ENCODE measurements at places on chromosomes 2 and 18.
A peak's percentile ranks its signal among the peaks of the same experiment; 100 is the strongest.

GRCh38 chr2:12587729-12588522, 128.8 kb upstream of the TRIB2 start:
- DNase-seq = peak; percentile 97

GRCh38 chr2:41970988-41971660, 76.7 kb upstream of the PKDCC start:
- DNase-seq = no peak

- peak; percentile 24 for DNase-seq
Observed at GRCh38 chr2:57842531-57842930, 204.1 kb upstream of the VRK2 start.

- DNase-seq = no peak
Observed at GRCh38 chr18:6730416-6731221, 1.1 kb downstream of the ARHGAP28 start.

GRCh38 chr2:61775956-61776570, 77.8 kb downstream of the FAM161A start:
- DNase-seq = no peak

GRCh38 chr2:68292108-68292710, 27.5 kb downstream of the CNRIP1 start:
- no peak for DNase-seq

DNA sequence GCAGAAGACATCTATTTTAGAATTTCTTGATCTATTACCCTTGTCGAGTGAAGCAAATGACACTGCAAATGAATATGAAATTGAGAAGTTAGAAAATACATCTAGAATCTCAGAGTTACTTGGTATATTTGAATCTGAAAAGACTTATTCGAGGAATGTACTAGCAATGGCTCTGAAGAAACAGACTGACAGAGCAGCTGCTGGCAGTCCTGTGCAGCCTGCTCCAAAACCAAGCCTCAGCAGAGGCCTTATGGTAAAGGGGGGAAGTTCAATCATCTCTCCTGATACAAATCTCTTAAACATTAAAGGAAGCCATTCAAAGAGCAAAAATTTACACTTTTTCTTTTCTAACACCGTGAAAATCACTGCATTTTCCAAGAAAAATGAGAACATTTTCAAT, 370.4 kb downstream of the XIRP2 start:
- no peak for DNase-seq

DNA sequence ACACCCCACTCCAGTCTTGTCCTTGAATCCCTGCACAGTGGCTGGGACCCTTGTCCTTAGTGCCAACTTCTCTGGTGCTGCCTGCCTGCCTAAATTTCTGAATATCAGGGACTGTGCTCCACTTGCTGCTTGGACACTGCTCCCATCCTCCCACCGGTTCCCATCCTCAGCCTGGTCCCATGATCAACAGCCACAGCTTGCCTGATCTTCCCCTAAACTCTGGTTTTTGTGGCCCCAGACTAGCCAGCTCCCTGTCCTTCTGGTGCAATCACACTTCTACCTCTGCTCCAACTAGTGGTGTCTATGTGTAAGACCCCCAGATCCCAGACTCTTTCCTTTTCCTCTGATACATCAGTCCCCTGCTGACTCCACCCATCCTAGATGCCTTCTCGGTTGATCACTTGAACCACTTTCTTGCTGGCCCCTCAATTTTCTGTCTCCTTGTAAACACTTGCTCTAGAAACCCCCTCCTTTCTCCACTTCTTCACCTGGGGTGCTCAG, 37.2 kb upstream of the POLE4 start:
- no peak for DNase-seq

DNA sequence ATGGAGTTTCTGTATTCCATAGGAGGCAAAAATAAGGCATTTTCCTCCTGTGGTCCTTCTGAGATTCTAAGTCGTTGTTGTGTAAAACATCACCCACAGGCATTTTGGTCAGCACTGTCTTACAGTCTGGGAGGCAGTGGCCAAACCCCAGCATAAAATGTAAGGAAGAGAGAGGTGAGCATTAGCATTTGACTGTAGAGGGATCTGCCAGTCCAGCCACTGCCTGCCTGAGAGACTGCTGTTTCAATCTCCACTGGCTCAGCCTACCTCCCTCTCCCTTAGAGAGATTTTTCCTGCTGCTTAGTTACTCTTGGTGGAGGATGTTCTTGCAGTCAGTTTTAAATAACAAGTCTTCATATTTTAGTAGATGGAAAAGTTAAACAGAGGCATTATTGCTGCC, 77.0 kb downstream of the ARHGEF33 start:
- DNase-seq = no peak

DNA sequence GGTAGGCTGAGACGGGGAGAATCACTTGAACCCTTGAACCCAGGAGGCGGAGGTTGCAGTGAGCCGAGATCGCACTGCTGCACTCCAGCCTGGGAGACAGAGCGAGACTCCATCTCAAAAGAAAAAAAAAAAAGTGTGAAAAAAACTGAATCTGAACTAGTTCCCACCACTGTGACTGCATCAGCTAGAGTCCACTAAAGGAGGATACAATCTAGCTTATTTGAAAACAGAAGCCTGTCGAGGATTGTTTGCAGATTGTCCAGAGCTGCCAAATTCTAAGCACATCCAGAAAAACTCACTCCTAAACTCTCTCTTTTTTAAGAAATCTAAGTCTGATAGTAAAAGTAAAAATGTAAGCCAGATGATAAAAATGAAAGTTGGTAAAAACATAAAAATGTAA, 10.6 kb downstream of the GFPT1 start:
- DNase-seq = no peak

Measured in MG63 (cell line).